Ureter (tissue), 1 donor: ENCODE measurements at places on chromosomes 3 and 15.

GRCh38 chr15:37122703-37123102, 22.4 kb upstream of the MEIS2 start:
- DNase-seq = no peak

DNA sequence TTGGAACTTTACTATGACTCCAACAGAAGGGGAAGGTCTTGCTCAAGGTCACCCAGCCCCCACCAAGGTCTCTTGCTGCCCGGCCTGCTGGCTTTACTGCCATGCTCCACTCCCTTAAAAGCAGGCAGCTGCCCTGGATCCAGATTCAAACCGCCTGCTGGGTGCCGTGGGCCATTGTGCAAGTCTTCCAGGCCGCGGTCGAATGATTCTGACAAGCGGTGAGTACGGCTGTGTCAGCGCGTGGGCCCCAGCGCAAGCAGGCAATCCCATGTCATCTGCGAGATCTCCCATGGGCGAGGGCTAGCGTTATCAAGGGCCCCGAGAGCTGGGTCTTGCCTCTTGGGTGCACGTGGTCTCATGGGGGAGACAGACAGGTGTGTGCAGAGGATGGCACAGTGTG, 37.6 kb downstream of the CORO2B start:
- no peak for DNase-seq

GRCh38 chr15:51260202-51260601, 78.2 kb downstream of the CYP19A1 start:
- DNase-seq = no peak

- no peak for DNase-seq
These were observed 550.2 kb downstream of the ZBBX start for GRCh38 chr3:166829896-166830295.

GRCh38 chr3:125289429-125289981, 77.0 kb upstream of the SLC12A8 start:
- no peak for DNase-seq

DNA sequence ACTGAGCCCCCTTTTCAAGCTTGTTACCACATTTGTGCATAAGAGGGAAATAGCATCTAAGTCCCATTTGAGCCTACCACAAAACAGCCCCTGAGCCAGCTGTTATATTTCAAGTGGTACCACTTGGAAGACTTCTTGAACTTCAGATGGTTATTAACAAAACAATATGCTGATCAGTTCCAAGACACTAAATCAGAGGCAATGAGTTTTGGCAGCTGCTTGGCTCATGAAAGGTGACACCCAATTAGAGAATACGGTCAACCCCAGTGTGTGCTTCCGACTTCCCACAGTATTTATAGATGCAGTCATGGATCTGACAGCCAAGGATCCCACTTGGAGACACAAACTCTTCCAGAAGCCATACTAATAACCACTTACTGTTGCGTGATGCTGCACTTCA, 469.6 kb upstream of the PPP2R3A start:
- no peak for DNase-seq

DNA sequence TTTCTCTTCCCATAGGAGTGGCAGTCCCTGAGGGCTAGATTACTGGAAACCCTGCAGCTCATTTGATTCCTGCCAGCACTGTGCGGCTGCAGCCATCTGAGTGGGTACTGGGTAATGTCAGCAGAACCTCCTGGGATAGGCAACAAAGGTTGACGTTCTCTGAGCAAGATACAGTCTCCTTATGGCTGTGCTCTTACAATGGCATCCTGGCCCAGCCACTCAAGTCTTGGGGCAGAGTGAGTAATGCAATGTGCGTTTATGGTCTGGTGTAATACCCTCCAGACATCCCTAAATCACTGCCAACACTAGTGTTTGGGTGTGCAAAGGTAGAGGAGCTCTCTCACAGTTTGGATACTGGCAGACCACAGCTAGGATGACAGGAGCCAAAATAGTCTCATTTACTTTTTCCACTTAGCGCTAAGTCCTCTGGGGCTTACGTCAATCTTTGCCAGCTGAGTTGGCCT, 775.8 kb downstream of the ZNF385D start:
- DNase-seq = no peak

GRCh38 chr3:132556508-132557159, 40.4 kb upstream of the ACKR4 start:
- no peak for DNase-seq

- no peak for DNase-seq
These were observed 7.3 kb downstream of the DCUN1D1 start for GRCh38 chr3:182973047-182973446.

GRCh38 chr3:148998715-148999423, 7.5 kb downstream of the GYG1 start:
- no peak for DNase-seq

DNA sequence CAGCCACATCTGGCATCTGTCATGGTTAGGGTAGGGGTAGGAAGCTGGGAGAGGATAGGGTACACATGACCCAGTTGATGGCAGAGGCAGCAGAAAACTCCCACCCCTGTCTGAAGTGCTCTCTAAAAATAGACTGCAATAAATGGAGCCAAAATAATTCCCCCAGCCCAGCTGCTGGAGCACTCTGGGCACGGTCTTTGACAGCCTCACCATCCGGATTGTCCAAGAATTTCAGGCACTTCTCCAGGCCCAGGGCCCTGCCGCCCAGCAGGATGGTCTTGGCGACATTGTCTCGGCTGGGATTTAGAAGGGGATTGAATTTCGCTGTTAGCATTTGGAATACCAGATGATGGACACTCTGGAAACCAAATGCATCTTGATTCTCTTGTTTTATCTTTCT, 103.7 kb downstream of the IQSEC1 start:
- no peak for DNase-seq

GRCh38 chr3:74883690-74884089, 269.2 kb upstream of the CNTN3 start:
- DNase-seq = no peak

- DNase-seq = no peak
These were observed 32.9 kb upstream of the PRSS50 start for GRCh38 chr3:46750555-46751038.
